ENCODE measurements at places on chromosomes 16 and 17.
A peak's percentile ranks its signal among the peaks of the same experiment; 100 is the strongest.

GRCh38 chr16:3066440-3066748 lies 954 bp downstream of the IL32 start:
- no peak for DNase-seq

DNA sequence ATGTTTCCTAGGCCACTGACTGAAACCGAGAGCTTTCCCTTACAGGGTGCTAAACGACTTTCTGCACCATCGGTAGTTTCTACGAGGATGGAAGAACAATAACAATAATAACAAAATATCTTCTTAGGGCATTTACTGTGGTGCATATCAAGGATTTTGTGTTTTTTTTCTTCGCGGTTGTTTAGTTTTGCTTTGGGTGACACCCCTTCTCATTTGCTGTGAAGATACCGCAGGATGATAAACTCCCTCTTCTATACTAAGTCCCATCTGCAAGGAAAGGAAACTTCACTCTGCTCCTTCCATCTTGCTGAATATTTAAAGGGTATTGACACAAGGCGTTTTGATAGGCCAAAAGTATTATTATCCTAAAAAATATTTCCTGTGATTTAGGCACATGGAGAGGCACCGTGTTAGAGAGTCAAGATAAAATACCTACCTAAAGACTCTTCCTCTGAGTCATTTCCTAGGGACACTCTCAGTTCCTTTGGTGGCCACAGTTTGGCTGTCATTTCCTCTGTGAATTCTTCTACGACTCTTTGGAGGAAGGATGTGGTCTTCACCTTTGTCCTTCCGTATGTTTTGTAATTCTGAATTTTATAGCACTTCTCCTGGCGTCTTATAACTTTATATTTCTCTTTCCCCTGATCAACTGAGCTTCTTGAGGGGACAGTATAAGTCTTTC lies 318.8 kb downstream of the CDH13 start:
- peak; percentile 25 for DNase-seq

DNA sequence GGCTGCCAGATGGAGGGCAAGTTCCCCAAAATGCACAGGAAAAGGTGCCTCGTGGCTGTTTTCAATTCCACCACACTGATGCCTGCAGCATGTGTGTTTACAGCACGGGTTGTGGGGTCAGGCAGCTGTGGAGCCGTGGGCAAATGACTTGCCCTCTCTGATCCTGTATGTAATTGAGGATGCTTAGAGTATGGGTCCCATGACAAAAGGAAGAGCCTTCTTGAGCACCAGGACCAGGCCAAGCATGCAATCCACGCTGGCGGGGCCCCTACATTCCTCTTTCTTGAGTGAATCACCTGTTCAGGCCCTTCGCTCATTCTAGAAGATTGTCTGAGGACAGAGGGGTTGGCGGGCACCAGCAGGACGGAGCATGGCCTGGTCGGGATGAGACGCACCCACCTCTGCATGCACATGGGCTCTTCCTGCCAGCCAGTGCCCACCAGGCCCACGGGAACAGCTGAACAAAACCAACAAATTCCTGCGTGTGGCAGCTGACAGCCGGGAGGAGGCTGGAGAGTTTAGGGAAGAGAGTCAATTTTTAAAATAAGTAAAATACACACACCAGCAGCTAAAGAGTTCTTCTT lies 1.4 kb upstream of the CTRB2 start:
- DNase-seq = no peak

- no peak for DNase-seq
Observed at GRCh38 chr17:73511719-73512115, 132.5 kb downstream of the SDK2 start.

GRCh38 chr16:19717314-19717713 lies 713 bp downstream of the KNOP1 start:
- no peak for DNase-seq

GRCh38 chr17:4161192-4161966 lies 18.4 kb downstream of the CYB5D2 start:
- peak; percentile 94 for DNase-seq
